Progenitor cell of endocrine pancreas (in vitro differentiated cells): ENCODE measurements at places on chromosomes 1 and 21. TPM values are rescaled to one million over a fixed set of nuclear protein-coding genes. Genes with fewer than 3 reads are reported as not detected.

DNA sequence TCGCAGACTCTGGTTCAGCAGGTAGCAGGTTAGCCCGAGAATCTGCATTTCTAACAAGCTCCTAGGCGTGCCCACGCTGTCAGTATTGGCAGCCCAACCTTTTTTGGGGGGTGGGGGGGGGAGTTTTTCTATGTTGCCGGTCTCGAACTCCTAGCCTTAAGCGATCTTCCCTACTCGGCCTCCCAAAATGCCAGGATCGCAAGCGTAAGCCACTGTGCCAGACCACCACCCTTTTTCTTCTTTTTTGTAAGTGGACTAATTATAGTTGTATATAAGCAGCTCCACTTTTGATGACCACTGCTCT lies 480 bp upstream of the MIS18A start:
- DNase-seq: no peak

- no peak for DNase-seq
These were observed at the start of gene OR2T33 for GRCh38 chr1:248277876-248278275. TSS of gene OR2T33 (minus strand) at chr1:248277976. CDS start at chr1:248273814, 4,162 bp downstream.

GRCh38 chr1:92663775-92664174 lies 121.1 kb downstream of the EVI5 start:
- DNase-seq: no peak

DNA sequence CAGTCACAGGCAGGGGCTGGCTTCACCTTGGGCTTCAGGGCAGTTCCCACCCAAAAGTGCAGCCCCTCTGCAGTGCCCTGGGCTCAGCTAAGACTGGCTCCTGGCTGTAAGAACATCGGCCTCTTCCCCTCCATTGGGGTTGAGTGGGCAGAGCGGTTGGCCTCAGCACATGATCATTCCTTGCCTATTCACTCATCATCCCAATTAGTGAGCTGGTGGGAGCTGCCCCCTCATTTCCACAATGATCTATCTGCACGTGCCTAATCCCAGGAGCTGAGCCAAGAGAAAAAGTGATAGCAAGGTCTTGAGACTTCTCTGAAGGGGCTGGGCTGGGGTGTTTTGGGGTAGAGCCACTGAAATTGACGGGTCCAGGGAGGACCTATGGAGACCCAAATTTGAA lies 133.6 kb downstream of the SYF2 start:
- no peak for DNase-seq

GRCh38 chr1:22601610-22602009 lies 34.8 kb upstream of the C1QA start:
- no peak for DNase-seq

DNA sequence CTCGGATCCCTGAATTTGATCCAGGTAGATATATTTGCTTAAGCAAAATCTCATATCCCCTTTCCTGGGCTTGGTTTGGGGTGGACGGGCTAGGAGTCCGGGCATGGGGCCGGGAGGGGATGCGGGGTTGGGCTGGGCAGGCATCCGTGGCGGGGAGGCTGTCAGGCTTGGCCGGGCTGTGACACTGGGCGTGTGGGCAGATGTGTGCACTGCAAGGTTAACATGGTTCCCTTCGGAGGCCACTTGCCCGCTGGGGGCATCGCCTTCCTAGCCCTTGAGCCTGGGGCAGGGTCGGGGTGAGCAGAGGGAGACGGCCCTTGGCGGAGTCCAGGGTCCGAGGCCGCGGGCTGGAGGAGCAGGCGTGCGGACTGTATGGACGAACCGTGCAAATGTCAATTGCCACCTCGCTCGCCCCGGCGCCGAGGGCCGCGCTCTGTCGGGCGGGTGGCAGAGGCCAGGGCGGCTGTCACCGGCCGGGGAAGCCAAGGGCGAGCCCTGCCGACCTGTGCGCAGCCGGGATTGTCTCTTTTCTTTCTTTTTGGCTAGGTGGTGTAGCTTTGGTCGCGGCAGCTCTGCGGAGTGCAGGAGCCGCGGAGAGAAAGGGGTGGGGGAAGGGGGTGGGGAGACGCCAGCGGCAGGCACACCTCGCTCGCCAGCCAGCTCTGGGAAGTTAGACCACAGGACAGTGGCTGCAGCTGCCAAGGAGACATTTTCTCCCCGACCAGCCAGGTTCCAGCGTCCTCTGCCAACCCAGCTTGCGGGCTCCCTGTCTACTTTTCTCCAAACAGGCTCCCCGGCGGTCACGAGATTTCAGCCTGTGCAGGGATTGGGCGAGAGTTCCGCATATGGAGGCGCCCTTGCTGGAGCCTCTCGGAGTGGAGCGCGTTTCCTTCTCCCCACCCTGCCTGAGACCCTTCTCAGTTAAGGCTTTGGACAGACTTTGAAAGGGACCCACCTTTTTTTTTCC lies 1.3 kb downstream of the RCOR3 start:
- DNase-seq: peak; percentile 43

GRCh38 chr1:95006681-95007080 lies 66.1 kb downstream of the ALG14 start:
- DNase-seq: no peak

- no peak for DNase-seq
These were observed 3.1 kb upstream of the NCF2 start for GRCh38 chr1:183593356-183593755.

DNA sequence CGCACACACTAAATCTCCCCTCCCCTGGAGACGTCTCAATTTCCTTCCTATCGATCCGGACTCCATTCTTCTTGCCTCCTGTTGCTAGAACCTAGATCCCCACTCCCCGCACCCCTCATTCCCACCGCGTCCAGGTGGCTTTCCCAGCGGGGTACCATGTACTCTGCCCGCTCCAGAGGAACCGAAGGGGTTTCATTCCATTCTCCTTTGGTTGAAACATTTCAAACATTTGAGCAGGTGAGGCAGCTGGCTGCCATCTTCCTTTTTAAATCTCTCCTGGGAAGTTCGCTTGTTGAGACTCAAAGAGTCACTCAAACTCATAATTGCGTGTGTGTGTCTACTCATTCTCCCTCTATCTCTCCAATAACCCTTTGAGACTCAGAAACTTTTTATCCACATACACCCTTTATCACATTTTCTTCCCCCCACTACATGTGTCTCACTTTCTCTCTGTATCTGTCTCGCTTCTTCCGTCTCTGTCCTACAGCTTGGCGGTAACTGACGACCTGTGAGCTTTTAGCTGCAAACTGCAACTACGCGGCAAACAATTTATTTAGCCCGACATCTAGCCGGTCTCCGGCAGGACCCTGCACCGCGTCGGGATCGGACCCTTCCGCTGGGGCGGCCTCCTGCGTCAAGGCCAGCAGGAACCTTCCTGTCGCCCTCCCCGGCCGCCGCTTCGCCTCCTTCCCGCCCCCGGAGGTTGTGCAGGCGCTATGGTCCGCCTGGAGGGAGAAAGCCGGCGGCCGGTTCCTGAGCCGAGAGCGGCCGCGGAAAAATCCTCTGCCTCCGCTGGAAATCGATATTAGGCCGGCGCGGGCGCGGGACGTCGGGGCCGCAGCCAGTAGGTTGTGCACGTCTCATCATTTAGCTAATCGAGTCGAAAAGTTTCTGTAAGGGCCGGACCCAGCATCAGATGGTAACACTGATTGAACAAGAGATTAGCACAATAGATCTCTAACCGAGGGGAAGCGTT lies 3.0 kb upstream of the FOXD3 start:
- peak; percentile 31 for DNase-seq

DNA sequence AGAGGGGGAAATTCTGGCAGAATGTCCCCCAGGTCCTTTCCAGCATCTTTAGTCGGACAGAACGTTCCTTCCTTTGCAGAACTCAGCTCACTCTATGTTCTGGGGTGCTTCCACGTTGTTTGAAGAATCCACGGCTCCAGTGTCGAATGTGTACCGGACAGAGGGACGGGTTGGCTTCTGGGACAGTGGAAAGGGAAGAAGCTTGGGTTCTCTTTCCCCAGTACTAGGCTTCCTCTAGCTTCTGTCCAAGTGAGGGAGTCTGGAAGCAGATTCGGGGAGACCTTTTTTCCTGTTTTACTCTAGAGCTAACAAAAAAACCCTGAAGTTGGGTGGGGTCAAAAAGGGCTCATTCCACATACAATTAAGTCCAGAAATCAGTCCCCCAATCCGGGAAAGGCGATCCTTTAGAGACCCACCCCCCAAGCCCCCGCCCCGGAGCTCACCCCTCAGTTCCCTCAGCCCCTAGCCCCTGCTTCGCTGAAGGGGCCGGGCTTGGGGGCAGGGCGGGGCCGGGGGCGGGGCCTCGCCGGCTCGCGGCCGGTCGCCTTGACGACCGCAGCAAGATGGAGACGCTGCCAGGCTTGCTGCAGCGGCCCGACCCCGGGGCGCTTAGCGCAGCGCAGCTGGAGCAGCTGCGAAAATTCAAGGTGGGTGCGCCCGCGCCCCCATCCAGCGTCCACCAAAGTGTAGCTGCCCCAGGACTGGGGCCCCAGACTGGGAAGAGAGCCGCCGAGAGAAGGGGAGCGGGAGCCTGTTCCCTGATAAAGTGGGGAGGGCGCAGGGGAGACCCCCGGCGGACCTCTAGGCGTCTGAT lies at the start of gene RIIAD1:
TSS of gene RIIAD1 (plus strand) at position 549 of the 814 bp plus-strand sequence. CDS start at position 564, 15 bp downstream.
- no peak for DNase-seq

DNA sequence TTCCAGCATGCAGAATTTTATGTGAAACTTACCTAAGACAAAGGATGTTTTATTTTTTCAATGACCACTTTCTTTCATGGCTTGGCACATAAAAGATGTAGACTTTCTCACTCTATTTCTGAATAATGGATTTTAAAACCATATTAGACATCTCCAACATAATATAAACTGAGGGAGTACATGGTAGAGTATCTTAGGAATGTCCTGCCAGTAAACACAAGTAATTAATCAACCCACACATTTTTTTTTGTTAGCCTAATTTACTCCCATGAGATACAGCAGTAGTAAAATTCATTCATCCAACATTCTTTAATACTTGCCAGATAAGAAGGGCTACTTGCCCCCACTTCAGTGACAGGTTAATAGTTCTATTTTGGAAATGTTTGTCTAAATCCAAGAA lies 235.4 kb upstream of the ADAMTS5 start:
- DNase-seq: no peak

DNA sequence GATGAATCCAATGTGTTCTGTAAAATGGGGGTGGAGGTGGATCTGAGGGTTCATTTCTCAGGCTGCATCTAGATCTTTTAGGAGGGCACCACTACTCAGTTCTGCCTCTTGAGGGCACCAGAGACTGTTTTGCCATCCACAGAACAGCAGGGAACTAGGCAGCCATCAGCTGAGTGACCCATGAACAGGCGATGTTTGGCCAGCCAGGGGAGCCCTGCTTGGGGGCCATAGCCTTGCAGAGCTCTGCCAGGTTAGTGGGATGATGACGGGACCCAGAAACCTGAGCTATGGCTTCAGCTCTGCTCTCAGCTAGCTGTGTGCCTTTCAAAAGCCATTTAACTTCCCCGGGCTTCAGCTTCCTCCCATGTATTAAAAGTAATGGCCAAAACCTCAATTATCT lies 13.4 kb upstream of the NOS1AP start:
- peak; percentile 61 for DNase-seq

GRCh38 chr1:6476483-6476882 lies 10.5 kb upstream of the TNFRSF25 start:
- no peak for DNase-seq

GRCh38 chr1:181557313-181557712 lies 74.0 kb downstream of the CACNA1E start:
- DNase-seq: no peak

Gene F13B
- not detected in 2 replicates for total RNA-seq

Gene OR2L13
- not detected in 2 replicates for total RNA-seq

Gene CLCA4
- total RNA-seq: not detected in 2 replicates

Gene HENMT1
- 5.9 and 9.1 TPM in 2 replicates for total RNA-seq

Gene EPHB2
- total RNA-seq: 64.2 and 69.4 TPM in 2 replicates
